ENCODE measurements at places on chromosomes 7 and 10.
A peak's percentile ranks its signal among the peaks of the same experiment; 100 is the strongest.

GRCh38 chr10:63515002-63515763 lies 6.0 kb upstream of the REEP3 start:
- no peak for DNase-seq

GRCh38 chr10:48470115-48470892 lies 134.6 kb downstream of the ARHGAP22 start:
- DNase-seq = no peak

- no peak for DNase-seq
Measured at GRCh38 chr7:55110282-55110992, 91.6 kb downstream of the EGFR start.

DNA sequence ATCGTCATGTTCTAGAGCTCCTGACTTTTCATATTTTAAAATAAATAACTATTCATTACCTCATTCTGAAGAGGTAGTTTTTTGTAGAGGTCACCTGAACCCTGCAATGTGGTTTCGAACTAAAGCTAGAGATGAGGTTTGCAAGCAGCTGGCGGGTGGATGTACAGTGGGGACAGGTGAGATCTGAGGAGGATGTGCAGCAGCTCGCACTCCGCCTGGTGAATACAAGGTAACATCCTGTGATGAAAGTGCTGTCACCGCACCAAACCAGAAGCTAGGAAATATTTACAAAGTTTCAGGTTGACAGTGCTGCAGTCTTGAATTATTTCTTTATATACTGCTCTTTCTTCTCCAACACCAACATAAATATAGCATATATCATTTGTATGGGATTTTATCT lies 26.5 kb downstream of the NDUFB2 start:
- no peak for DNase-seq

- DNase-seq = no peak
Measured at GRCh38 chr7:129908181-129908580, 44.6 kb downstream of the UBE2H start.

- DNase-seq = peak; percentile 38
Measured at GRCh38 chr10:49617121-49618020, 3.5 kb downstream of the CHAT start.

- peak; percentile 42 for DNase-seq
Measured at GRCh38 chr10:46540412-46541016, 15.9 kb downstream of the GPRIN2 start.

- no peak for DNase-seq
Measured at GRCh38 chr7:104018425-104018824, 29.0 kb upstream of the RELN start.

DNA sequence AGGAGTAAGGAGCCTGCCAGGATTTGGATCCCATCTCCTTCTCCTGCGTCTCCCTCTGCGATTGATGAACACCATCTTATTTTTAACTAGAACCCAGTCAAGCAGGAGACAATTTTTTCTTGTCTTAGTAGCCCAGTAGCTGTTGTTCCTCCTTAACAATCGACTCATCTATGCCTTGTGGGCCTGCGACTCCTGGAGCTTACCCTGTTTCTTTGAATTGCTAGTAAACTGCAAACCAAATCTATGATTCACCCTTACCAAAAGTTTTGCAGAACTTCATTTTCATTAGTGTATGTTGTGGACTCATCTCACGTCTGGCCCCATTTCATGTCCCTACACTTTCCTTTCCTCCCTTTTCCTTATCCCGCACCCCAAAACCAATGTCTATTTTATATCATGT lies 37.7 kb downstream of the TRIL start:
- no peak for DNase-seq

GRCh38 chr10:128506423-128506822 lies 380.2 kb upstream of the MKI67 start:
- DNase-seq = no peak

DNA sequence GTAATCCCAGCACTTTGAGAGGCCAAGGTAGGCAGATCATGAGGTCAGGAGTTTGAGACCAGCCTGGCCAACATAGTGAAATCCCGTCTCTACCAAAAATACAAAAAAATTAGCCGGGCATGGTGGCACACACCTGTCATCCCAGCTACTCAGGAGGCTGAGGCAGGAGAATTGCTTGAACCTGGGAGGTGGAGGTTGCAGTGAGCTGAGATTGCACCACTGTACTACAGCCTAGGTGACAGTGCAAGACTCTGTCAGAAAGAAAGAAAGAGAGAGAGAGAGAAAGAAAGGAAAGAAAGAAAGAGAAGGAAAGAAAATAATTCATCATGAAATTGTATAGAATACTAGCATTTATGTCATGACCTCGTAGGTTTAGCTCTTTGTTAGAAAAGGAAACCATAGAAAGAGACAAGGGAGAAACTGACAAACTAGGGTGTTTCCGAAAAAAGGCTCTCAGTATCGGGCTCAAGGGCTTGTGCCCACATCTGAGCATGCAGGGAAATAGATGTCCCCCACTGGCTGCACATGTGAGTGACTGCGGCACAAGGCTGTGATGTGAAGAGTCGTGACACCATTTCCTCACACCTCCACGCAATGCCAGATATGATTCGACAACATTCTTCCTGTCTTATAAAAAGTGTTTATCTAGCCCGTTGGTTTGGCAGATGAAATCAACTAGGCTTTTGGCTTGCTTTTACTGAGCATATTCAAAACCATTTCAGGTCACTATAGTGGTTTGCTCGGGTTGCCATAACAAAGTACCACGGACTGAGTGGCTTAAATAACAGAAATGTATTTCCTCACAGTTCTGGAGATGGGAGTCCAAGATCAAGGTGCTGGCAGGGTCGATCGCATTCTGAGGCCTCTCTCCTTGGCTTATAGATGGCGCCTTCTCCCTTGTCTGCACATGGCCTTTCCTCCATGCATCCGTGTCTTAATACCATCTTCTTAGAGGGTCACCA lies 2.0 kb downstream of the SRGN start:
- no peak for DNase-seq

- no peak for DNase-seq
Measured at GRCh38 chr10:26440088-26440470, 1.9 kb downstream of the APBB1IP start.

DNA sequence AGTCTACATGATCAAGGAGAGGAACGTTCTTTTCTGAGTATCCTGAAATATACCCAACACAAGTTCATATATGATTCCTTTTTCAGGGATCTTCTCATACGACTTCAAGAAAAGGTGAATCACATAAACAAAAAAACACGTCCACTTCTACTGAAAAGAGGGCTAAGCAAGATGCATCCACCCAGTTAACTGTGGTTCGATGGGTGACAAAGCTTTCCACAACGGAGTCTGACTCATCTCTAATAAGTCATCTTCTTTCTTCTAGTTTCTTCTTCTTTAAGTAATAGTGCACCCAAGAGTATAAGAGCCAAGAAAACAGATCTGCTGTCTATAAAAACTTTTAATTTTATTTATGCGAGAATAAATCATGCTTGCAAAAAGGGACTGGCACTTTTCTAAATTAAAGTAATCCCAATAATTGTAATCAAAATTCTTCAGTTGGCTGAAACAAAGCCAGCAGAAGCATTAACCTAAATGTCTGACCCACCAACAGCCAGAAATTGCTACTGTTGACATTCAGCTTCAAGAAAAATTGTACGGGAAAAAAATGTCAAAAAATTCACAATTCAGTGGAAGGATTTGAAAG lies 146.9 kb upstream of the ANK3 start:
- DNase-seq = no peak

GRCh38 chr7:148967602-148968001 lies 60.7 kb downstream of the PDIA4 start:
- DNase-seq = no peak

DNA sequence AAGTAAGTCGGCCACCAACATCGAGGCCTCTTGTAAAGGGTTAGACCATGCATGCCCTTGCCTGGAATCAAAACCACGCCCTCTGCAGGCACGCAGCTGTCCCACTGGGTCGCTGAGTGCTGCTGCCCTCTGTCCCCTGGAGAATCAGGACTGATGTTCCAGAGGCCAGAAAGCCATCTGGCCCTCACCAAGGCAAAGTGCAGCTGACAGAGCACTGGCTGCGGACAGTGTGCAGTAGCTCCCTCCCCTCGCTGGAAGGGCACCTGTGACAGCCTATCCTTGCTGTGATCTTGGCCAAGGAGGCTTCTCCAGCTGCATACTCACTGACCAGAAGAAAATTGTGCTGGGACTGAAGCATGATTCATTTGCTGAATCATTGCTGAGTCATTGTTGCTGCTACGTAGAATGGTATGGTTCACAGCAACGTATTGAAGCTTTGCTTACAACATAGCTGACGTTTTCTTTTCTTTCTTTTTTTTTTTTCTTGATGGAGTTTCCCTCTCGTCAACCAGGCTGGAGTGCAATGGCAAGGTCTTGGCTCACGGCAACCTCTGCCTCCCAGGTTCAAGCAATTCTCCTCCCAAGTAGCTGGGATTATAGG lies 30.4 kb downstream of the DDC start:
- DNase-seq = no peak

GRCh38 chr7:138875794-138876193 lies 77.8 kb upstream of the ATP6V0A4 start:
- no peak for DNase-seq

DNA sequence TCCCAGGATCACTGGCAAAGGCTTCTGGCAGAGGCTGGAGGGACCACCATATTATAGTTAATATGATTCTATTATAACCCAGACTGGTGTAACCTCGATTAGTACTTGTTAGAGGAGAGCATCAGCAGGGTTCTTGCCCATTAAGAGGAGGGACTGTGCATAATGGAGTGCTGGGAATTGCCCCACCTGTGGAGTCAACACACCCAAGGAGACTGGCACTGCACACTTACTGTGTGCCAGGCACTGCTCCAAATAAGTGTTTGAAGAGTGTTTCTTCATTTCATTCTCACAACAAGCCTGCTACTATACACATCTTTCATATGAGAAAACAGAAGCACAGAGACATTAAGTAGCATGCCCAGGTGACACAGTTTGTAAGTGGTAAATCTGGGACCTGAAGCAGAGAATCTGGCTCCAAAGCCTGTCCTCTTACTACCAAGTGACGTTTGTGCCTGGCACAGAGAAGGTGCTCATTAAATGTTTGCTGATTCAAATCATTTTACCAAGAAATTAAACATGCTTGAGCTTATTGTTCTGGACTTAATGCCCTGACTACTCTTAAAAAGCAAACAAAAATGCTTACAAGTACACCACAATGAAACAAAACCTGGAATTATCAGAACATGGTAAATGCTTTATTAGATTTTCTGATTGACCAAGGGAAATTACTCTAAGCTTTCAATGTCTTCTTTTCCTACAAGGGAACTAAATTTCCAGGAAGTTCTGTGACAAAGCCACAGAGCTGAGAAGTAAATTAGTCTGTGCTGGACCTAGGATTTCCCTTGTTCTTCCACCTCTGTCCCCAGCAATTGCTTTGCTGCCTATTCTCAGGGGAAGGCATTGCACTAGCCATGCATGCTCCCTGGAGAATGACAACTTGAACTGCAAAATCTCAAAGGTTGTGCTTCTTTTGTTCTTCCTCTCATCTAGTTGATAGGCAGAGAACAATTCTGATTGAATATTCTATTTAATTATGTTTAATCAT lies 809 bp downstream of the SLC13A1 start:
- no peak for DNase-seq

- no peak for DNase-seq
Measured at GRCh38 chr10:102131286-102132170, 1.3 kb upstream of the PPRC1 start.

DNA sequence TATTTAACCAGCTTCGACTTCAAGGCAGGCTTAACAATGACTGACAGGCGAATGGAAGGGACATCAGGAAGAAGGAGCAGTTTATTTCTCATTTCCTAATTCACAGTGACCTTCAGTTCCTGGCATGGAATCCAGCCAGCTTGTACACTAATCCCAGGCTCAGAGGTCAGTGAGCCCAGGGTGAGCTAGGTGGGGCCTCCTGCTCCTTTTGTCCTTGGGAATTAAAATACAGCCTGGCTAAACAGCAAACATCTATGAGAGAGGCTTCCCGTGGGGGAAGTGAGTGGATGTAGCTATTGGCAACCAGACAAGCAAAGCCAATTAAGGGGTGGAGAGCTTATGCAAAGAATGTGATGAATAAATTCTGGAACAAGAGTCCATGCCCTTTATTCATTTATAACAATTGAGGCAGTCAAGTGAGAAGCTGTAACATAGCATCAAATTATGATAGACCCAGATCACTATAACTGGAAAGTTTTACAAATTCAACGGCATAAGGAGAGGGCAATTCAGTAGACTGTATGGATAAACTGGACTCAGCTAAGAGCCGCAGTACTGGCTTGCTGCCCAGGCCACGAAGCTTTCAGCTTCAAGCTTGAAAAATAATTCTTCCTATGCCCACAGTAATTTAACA lies 57.1 kb downstream of the STK17A start:
- DNase-seq = no peak

DNA sequence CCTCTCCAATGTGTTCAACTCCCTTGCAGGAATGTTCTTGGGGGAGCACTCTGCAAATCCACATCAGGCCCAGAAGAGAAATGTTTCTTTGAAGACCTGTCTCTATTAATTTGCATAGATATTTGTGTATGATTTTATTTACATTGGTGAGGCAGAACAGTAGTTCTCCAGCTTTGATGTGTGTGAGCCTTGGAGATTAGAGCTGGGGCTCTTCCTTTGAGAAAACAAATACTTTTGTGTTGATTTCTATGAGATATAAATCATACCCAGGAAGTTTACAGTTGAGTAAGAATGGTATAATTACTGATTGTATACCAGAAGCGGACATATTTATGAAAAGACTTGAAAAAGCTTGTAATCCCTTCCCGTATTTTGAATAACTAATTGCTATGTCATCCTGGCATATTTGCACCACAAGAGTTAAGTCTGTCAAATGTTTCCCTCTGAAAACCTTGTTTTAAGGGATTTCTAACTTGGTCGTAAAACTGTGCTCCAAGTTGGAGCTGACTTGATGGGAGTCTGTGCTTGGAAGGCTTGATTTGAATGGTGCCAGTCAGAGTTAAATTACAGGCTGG lies 468.5 kb downstream of the LRMDA start:
- DNase-seq = no peak

- DNase-seq = no peak
Measured at GRCh38 chr10:50613150-50613549, 10.6 kb downstream of the SGMS1 start.

GRCh38 chr10:63206997-63207811 lies 74.1 kb downstream of the NRBF2 start:
- DNase-seq = no peak

GRCh38 chr7:147436718-147437117 lies 1153.8 kb upstream of the C7orf33 start:
- DNase-seq = no peak

- no peak for DNase-seq
Measured at GRCh38 chr7:122727759-122728158, 25.0 kb upstream of the RNF148 start.

GRCh38 chr10:118373786-118374185 lies 31.7 kb upstream of the FAM204A start:
- no peak for DNase-seq

DNA sequence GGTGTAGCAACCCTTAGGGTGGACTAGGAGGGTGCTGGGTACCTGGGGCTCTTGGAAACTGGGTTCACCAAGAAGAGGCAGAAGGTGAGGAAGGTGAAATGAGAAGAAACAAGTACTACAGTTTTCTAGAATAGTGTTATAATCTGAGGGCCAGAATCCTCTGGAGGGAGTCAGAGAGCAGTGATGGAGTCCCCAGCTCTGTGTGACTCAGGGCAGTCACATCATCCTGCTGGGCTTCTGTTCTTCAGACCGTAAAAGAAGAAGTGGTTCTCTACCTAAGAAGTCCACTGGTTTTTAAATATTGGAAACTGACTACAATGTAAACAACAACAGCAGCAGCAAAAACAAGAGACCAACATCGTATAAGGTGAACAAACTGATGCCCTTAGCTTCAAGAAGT lies 197.3 kb downstream of the PRPF18 start:
- no peak for DNase-seq

GRCh38 chr10:48670978-48671913 lies 13.4 kb upstream of the WDFY4 start:
- no peak for DNase-seq

All from RWPE2 (cell line).